ENCODE measurements at places on chromosomes 3 and 15. TPM values are rescaled to one million over a fixed set of nuclear protein-coding genes. Genes with fewer than 3 reads are reported as not detected.

DNA sequence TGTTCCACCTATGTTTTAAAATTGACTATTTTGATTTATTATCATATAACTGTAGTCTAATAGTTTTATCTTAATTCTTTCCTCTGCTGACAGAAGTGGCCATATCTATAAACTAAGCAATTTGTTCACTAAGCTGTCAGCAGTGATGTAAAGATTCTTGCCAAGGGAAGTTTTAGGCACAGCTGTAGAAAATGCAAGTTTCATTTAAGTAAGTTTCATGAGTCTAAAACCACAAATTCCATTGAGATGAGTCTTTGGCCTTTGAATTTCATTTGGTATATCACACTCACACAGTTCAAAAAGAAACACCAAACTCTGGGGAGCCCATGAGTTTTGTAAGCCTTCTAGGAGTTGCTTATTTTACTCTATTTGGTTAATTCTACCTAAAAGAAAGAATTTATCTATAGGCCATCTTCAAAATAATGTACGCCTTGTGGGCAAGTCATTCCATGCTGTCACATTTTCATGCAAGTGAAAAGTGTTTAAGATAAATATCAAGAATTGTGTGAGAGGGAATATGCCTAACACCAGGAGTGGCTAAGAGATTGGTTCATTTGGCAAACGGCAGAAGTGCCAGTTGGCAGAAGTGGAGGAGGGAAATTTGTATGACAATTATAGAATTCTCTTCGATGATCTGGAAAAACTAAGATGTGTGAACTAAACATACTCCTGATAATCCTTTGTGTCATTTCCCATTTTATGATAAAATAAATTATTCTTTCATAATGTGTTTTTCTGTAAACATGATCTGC, 292.9 kb downstream of the ZIC4 start:
- DNase-seq = peak; percentile 4

- no peak for DNase-seq
Measured at GRCh38 chr15:74540161-74540760, 759 bp upstream of the ARID3B start.

- DNase-seq = no peak
Measured at GRCh38 chr3:43400781-43401730, 114.7 kb downstream of the SNRK start.

- DNase-seq = no peak
Measured at GRCh38 chr3:63975723-63976122, 47.6 kb downstream of the PSMD6 start.

DNA sequence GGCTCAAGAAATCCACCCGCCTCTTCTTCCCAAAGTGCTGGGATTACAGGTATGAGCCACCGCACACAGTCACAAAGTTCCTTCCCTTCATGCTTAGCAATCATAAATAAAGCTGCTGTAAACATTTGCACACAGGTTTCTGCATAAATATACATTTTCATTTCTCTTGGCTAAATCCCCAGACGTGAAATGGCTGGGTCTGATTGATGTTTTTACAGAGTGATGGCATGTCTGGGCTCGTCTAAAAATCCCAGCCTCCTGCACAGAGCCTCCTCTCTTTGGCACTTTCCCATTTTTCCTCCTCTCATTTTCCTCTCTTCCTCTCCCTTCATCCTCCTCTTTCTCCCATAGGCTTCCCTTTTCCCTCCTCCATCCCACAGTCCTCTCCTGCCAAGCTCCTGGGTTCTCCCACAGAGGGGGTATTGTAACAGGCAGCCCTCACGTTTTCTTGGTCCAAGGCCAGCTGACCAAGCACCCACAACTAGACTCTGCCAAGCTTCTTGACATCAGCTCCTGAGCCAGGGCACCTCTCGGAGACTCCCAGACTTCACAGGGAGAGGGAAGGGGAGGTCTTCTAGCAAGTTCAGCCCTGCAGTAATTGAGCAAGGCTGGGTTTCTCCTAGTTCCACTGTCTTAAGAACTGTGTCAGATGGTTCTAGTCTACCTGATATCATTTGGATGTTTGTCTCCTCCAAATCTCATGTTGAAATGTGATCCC, 10.5 kb upstream of the PLA2G4E start:
- no peak for DNase-seq

- no peak for DNase-seq
Measured at GRCh38 chr3:130424837-130425236, 79.4 kb downstream of the COL6A5 start.

- DNase-seq = no peak
Measured at GRCh38 chr3:94175677-94176076, 112.8 kb downstream of the NSUN3 start.

DNA sequence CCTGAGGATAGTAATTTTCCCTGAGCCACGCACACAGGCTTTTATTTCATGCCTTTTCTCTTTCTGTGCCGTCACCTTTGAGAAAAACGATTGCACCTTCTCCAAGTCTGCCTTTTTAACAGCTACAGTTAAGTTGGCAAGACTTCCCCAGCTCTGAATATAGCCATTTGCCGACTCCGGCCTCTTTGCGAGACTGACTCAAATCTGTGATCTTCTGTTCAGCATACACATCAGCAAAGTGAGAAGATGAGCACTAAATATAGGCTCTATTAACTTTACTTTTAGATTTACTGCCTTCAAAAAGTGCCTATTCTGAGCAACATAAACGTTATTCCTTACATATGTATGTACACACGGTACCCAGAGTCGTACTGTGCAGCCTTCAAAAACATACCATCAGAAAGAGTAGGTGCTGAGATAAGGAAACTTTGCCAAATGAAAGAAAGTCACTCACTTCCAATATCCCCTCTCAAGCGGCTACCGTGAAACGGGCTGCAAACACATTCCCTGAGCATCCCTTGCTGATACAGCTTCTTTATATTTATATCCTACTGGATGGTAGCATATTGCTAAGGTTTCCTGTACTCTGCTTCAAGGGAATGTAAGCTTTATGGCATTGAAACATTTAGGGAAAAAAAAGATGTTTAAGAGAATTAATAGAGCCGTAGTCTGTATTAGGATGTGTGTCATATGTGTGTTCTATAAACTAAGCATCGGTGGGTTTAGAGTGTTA, 283.3 kb upstream of the TPRG1 start:
- DNase-seq = no peak

- DNase-seq = no peak
Measured at GRCh38 chr15:49313650-49314049, 109.4 kb upstream of the FGF7 start.

DNA sequence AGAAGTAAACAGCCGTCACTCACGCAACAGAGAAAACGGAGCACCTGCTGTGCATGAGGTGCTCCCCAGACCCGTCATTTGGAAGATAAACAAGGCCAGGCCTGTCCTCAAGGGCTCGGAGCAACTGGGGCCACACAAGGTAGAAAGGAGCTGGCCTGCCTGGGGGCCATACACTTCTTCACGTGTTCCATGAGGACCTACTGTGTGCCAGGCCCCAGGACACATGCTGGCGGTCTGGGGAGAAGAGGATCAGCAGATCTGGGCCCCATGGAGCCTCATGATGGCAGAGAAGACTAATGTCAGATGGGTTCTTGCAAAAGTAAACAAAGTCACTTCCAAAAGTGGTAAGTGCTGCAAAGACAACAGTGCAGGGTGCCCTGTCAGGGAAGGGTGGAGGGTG, 14.3 kb downstream of the WNT7A start:
- no peak for DNase-seq

- no peak for DNase-seq
Measured at GRCh38 chr15:46307746-46308145, 672.9 kb downstream of the SQOR start.

The ATP13A5 gene
- polyA plus RNA-seq = not detected

The ADGRG7 gene
- polyA plus RNA-seq = 0.06 TPM

The MKRN3 gene
- polyA plus RNA-seq = not detected

The CDC25A gene
- polyA plus RNA-seq = 5.5 TPM
